ENCODE measurements at places on chromosomes 7 and 10.

GRCh38 chr7:85095806-85096205 lies 91.0 kb downstream of the SEMA3D start:
- peak; percentile 14 for DNase-seq

DNA sequence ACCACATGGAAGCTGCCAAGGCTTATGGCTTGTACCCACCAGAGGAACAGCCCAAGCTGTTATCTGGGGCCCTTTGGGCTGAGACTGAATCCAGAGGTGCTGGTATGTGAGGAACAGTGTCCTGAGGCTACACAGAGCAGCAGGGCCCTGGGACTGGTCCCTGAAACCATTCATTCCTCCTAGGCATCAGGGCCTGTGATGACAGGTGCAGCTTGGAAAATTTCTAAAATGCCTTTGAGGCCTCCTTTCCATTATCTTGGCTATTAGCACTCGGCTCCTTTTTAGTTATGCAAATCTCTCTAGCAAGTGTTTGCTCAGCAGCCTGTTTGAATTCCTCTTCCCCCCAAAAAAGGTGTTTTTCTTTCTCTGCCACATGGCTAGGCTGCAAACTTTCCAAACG lies 1151.7 kb upstream of the LRRN3 start:
- no peak for DNase-seq

GRCh38 chr7:14698239-14698638 lies 204.3 kb downstream of the DGKB start:
- DNase-seq, result no peak

GRCh38 chr7:153604-154003 lies 38.8 kb upstream of the FAM20C start:
- DNase-seq, result no peak

DNA sequence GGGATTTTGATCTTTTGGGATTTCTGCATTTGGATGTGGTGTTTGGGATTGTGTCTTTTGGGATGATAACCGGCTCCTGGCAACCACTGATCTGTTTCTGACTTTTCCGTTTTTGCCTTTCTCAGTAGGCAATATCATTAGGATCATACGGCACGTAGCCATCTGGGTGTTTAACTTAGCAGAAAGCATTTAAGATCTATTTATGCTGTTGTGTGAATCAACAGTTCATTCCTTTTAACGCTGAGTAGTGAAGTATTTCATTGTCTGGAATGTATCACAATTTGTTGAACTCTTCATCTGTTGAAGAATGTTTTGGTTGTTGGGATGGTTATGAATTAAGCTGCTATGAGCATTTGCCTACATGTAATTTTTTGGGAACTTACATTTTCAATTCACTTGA lies 459.6 kb downstream of the SDK1 start:
- DNase-seq, result peak; percentile 37

DNA sequence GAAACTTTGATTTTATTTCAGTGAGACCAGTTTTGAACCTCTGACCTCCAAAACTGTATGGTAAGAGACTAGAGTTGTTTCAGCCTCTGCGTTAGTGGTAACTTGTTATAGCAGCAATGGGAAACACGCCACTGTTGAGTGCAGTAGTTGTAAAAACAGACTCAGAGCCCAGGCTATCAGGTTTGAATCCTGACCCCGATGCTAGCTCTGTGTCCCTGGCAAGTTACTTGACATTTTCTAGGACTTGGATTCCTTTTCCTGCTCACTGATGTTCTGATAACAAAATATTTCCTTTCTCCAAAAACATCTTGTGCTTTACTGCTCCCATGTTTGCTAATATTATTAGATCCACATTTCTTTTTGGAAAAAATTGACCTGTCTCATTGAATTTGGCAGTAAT lies 131.0 kb downstream of the PLXDC2 start:
- no peak for DNase-seq

DNA sequence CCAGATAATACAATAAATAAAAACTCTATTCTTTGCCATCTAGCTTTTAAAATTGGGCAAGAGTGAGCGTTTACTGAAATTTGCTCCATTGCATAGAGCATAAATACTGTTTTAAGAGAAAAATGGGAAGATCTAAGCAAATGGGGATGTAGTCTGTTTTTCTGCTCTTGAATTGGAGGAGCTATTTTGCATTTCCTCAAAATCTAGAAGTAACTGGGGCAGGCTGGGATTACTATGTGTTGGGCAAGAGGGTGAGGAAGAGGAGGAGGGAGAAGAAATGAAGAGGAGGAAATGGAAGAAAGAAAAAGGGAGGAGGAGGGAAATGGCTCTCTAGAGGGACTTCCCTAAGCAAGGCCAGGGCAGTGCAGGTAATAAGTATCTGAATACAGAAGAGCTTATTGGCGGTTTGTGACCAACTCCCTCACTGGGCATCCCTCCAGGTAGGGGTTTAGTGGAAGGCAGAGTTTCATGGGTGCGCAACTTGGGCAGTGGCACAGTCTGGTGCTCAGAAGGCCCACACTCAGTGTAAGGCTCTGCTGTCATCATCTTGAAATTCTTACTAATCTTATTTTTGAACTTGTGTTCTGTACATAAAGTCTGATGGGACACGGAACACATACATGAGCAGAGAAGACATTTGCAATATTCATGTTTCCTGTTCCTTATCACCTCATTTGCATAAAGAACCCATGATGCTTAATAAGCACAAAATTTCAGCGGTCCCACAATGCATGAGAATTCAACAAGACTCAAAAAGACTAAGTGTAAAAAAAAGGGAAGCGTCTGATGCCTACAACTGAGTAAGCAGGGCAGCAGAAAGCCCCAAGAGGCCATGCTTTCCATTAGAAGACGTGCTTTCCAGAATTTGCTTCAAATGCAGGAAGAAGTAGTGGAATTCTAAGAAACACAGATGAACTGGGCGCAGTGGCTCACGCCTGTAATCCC lies 116.9 kb downstream of the EVX1 start:
- no peak for DNase-seq

GRCh38 chr7:86653919-86654659 lies 10.4 kb downstream of the GRM3 start:
- no peak for DNase-seq

DNA sequence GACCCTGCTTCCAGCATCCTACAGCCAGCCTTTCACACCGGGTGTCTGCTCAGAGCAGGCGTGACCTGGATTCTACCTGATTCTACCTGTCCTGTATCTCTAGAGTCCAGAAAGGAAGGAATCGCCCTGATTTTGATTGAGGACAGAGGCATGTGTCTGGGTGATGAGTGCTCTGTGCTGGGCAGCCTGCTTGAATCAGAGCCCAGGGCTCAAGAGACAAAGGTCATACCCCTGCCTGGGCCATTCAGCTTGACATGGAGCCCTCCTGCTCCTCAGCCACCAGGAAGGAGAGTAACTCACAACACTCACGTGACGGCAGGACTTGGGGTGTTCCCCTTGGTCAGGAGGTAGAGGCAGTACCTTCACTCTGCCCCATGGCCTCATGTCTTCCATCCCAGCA lies 11.2 kb downstream of the GAD2 start:
- no peak for DNase-seq

- DNase-seq, result no peak
Observed at GRCh38 chr10:55104738-55105137, 303.7 kb upstream of the PCDH15 start.

DNA sequence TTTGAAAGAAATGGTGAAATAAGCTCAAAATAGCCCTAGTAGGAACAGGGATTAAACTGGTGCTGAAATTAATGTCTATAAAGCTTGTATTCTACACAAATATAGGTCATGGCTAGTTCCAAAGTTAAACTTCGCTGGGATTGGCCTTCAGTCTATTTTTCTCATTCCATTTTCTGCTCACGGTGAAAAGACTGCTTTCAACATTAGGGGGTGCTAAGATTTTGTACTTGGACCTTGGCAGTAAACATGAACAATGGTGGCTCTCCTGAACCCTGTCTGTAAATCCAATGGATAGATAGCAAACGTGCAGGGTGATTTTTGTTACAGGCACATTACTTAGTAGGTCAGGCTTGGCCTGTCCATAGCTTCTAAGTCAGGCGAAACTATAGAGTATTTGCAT lies 36.0 kb upstream of the RSU1 start:
- peak; percentile 73 for DNase-seq

DNA sequence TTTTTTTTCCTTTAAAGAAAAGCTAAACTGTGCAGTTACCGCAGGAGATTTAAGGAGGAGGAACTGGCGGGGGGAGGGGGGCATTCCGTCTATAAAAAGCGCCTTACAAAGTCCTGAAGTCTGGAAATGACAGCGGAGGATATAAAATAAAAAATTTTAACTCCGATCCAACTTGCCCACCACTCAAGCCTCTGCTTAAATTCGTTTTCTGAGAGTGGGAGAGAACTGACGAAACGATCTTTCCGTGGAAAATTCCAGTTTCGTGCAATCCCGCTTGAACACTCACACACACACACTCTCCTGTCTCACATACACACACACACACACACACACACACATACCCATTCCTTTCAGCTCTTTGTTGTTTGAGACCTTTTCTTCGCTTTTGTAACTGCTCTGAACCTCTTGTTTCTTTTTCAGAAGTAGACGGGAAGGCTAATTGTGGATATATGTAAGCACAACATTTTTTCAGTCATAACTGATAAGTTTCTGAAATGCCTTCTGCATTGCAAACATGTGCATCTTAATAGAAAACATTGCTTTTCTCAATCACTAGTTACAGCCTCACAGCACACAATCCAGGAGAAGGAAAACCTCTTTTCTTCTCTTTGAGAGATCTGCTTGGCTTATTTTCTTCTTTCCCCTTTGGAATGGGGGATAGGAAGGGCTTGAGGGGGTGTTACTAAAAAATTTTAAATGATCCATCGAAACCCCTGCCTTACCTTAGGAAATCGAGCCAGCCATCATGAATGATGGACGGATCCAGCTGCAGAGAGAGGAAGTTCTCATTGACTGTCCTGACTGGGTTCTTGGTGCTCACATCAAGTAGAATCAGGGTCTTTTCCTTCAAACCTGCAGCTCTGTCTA lies 628 bp downstream of the HPSE2 start:
- peak; percentile 12 for DNase-seq

- no peak for DNase-seq
Observed at GRCh38 chr7:4014346-4015050, 667.6 kb upstream of the FOXK1 start.

- DNase-seq, result no peak
Observed at GRCh38 chr7:40077849-40078248, 56.6 kb downstream of the MPLKIP start.

- no peak for DNase-seq
Observed at GRCh38 chr7:47947355-47947749, 914 bp downstream of the PKD1L1 start.

DNA sequence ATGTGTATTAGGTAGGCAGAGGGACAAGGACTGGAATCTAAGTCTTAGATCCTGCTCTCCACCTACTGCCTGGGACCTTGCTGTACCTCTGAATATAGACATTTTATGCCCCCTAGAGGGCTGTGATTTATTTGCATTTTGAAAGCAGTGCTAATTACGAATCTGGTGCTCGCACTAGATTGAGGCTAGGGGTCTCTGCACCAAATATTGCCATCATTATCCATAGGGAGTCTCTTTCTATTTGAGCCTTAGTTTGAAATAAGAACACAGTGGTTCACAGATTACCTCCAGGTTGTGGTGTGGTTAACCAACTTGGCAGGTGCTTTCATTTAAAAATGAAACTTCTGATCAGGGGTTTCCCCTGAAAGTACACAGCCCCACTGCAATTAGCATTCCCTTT lies 41.8 kb downstream of the CNNM1 start:
- DNase-seq, result no peak

DNA sequence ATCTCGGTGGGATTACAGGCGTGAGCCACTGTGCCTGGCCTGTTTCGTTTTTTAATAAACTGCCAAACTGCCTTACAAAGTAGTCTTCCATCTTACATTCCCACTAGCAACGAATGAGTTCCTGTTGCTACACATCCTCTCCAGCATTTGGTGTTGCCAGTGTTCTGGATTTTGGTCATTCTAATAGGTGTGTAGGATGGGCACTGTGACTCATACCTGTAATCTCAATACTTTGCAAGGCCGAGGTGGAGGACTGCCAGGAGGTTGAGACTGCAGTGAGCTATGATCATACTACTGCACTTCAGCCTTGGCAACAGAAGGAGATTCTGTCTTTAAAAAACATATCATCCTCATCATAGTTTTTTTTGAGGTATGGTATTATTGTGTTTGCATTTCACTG lies 21.4 kb upstream of the RSBN1L start:
- no peak for DNase-seq

GRCh38 chr10:48594803-48595538 lies 9.9 kb downstream of the ARHGAP22 start:
- DNase-seq, result no peak

- no peak for DNase-seq
Observed at GRCh38 chr7:21898265-21898930, 47.3 kb downstream of the CDCA7L start.

GRCh38 chr10:86962136-86962980 lies 4.0 kb downstream of the SNCG start:
- DNase-seq, result no peak

- DNase-seq, result no peak
Observed at GRCh38 chr7:103967401-103967800, 22.1 kb downstream of the RELN start.

DNA sequence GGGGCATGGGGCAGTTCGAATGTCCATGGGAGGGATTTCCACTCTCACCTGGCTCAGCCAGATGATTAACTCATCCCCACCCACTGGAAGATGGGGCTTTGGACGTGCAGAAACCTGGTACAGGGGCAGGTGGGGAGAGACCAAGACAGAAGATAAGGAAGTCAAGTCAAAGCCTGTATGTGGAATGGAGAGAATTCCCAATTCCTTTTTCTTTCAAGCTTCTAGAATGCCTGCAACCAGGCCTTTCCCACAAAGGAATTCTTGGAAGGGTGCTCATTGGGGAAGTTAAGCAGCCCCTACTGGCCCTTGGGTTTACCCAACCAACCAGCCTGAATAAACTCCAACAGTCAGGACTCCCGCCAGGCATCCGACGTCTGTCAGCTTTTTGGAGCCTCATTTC lies 39.1 kb downstream of the CCM2 start:
- no peak for DNase-seq

DNA sequence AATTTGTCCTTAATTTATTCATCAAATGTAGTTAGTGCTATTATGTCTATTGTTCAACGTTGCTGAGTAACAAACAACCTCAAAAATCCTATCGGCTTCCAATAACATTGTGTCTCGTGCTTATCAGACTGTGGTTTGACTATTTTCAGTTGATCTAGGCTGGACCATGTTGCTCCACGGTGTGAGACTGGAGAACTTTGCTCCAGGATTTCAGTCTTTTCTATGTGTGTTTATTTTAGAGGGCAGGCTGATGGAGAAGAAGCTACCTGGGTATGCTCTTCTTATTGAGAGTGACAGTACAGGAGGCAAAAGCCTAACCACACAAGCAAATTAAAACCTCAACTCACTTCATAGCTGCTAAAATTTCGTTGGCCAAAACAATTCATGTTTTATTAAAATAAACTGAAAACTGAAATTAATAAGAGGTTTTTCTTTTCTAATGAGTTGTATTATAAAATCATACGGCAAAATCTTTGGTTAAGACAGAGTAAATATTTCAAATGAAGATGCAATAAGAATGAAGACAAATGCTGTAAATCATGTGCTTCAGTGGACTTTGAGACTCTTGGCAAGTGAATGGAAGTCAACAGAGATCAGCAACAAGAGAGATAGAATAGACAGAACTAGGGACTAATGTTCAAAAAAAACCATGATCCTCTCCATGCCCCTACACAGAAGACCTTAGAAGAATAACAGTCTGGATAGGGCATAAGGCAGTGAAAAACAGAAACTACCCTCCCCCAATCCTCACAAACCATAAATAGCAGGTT lies 418.0 kb upstream of the ETV1 start:
- DNase-seq, result no peak

GRCh38 chr10:43871545-43871944 lies 222.9 kb upstream of the ZNF32 start:
- DNase-seq, result no peak

GRCh38 chr7:117929237-117929636 lies 56.0 kb upstream of the CTTNBP2 start:
- DNase-seq, result no peak

- no peak for DNase-seq
Observed at GRCh38 chr10:96370584-96371157, 11.9 kb upstream of the OPALIN start.
